ENCODE measurements at places on chromosomes 11 and 22.

DNA sequence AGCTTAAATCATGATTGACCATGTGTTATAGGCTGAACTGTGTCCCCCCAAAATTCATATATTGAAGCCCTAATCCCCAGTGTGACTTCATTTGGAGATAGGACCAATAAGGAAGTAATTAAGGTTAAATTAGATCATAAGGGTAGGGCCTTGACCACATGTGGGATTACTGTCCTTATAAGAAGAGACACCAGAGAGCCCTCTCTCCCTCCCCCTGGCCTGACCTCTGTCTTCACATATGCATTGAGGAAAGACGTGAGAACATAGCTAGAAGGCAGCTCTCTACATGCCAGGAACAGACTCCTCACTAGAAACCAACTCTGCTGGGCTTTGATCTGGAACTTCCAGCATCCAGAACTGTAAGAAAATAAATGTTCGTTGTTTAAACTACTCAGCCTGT lies 13.6 kb upstream of the NUP50 start:
- DNase-seq = no peak

DNA sequence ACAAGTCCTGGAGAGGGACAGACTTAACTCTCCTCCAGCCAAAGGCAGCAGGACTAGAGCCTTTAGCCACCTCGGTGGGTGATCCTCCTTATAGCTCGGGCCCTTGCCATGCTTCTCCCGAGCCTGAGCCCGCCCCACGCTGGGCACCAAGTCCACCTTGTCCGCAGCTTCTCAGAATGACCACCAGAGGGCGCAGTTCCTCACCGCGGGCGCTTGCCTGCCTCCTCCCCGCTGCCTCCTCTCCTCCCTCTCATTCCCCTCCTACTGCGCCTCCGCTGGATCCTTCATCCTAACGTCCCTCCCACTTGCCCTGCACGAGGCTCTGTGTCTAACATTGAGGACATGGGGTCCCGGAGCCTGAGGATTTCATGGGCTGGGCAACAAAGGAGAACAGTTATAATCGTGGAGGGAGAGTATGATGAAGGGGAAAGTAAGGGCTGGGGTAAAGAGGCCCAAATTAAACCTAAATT lies 11.3 kb upstream of the MOGAT2 start:
- DNase-seq = peak; percentile 62

- no peak for DNase-seq
Observed at GRCh38 chr11:80613655-80614054, 1172.8 kb upstream of the TENM4 start.

- DNase-seq = no peak
Observed at GRCh38 chr22:44597616-44598015, 99.6 kb upstream of the RTL6 start.

DNA sequence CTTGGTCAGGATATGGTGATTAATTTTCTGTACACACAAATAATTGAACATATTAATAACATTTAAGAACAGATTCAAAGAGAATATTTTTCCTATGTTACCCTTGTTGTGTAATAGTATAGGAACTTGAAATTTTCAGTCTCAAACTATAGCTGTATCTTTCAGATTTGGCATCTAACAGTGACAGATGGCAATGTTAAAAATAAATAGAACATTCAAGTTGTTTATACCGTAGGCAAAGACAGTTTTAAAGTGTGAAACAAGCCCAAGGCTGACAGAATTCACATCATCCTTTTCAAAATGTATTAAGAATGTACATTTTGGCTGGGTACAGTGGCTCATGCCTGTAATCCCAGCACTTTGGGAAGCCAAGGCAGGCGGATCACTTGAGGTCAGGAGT lies 92.6 kb upstream of the TP53AIP1 start:
- DNase-seq = no peak

- DNase-seq = no peak
Observed at GRCh38 chr11:121886005-121886734, 229.8 kb downstream of the BLID start.

- no peak for DNase-seq
Observed at GRCh38 chr11:40974186-40974795, 485.2 kb downstream of the LRRC4C start.

DNA sequence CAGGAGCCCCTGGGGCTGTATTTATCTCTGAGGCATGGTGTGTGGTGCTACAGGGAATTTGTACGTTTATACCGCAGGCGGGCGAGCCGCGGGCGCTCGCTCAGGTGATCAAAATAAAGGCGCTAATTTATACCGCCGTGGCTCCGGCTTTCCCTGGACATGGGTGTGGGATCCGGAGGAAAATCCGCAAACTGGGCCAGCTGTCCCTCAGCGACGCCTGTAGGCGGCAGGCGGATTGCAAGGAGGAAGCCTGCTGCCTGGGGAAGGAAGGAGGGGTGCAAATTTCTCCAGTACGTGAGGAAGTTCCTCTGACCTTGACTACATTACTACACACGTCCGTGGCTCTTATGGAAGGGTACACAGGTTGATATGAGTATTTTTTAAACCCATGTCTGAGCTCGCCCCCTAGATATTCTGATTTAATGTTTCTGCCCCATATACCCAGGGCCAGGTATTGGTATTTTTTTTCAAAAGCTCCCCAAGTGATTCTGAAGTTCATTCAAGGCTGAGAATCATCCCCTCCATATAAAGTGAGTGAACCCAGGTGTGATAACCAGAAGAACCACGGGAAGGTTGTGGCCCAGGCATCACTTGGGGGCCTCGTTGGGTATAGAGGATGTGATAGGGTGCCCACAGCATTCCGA lies 2.8 kb downstream of the MYOD1 start:
- DNase-seq = no peak

GRCh38 chr11:95680169-95680929 lies 109.2 kb downstream of the FAM76B start:
- no peak for DNase-seq

GRCh38 chr11:78295347-78295746 lies 106.6 kb downstream of the USP35 start:
- no peak for DNase-seq

GRCh38 chr22:41758231-41758630 lies 42.2 kb upstream of the CCDC134 start:
- no peak for DNase-seq

DNA sequence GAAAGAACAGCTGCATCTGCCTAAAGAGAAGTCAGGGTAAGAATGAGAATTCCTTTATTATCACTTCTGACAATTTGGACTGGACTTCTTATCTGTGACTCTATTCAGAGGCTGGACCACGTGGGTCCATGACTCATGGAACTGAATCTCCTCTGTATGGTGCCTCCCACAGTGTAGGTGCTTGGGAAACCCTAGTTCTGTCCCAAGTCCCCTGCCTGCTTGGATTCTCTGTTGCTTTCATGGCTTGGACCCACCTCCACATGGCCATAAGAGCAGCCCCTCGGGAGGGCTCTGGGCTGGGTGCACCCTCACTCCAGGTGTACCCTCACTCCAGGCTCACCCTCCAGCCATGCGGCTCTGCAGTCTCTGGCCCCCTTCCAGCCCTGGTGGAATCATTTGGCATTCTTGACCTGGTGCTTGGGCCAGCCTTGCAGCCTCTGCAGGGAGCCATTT lies 153.4 kb downstream of the CACNA1I start:
- no peak for DNase-seq

DNA sequence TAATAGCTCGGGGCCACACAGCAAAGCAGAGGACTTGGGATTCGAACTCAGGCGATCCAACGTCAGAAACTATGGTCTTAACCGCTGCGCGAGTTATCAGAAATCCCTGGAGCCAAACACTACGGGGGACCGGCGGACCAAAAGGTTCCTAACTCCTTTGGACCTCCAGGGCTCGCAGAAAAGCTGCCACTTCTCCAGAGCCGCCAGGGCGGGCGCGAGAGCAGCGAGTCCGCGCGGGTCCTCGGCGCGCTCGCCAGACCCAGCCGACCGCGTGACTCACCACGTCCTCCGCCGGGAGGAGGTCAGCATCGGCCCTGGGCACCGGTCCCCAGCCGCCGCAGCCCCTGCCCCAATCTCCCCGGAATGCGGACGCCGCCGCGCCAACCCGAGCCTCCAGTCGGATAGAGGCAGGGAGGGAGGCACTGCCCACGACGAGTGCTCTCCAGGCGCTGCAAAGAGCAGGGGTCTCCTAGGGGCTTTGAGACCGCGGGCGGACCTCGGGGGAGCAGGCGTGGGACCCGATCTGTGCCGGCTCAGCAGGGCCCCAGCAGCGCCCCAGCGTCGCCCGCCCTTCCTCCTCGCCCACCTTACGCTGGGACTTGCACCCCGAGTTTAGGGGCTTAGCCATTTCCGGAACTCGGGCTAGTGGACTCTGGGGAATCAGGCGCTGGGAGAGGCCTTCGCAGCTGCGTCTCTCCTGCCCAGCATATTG lies 6.2 kb upstream of the ALX4 start:
- DNase-seq = no peak

GRCh38 chr11:122796128-122796717 lies 42.1 kb upstream of the CRTAM start:
- peak; percentile 78 for DNase-seq

DNA sequence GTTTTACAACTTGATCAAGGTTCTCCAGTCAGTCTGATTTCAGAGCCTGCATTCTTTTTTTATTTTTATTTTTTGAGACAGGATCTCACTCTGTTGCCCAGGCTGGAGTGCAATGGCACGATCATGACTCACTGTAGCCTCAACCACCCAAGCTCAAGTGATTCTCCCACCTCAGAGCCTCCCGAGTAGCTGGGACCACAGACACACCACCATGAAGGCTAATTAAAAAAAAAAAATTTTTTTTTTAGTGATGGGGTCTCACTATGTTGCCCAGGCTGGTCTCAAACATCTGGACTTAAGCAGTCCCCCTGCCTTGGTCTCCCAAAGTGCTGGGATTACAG lies 117.2 kb upstream of the NAV2 start:
- DNase-seq = no peak

DNA sequence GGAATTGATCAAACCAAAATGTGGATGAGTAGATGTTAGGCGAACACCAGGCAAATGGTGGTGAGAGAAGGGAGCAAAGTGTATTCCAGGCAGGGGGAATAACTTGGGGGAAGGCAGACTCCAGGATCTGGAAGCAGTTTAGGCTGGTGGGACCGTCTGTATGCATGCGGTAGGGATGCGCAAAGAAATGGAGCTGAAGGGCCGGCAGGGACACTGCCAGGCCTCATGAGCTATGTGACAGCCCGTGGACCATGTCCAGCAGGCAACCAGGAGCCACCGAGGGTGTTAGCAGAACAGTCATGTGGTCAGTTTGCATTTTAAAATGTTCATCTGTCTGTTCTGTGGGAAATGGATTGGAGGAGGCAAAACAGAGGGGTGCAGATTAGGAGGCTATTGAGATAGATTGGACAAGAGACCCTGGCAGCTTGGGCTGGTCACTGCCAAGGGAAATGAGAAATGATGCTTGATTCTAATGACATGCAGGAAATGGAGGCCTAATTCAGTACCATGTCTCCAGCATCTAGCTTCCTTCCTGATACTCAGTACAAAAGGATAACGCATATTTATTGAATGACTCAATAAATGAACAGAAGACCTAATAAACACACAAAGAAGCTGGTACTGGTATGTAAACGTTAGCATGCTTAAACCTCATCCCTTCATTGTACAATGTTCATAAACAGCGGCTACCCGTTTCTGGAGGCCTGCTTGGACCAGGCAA lies 412.4 kb downstream of the BUD13 start:
- no peak for DNase-seq

- DNase-seq = no peak
Observed at GRCh38 chr11:78359921-78360320, 57.7 kb downstream of the GAB2 start.

GRCh38 chr22:46065691-46066454 lies 84.5 kb upstream of the PPARA start:
- no peak for DNase-seq

- DNase-seq = no peak
Observed at GRCh38 chr11:108524422-108524821, 26.2 kb upstream of the POGLUT3 start.

DNA sequence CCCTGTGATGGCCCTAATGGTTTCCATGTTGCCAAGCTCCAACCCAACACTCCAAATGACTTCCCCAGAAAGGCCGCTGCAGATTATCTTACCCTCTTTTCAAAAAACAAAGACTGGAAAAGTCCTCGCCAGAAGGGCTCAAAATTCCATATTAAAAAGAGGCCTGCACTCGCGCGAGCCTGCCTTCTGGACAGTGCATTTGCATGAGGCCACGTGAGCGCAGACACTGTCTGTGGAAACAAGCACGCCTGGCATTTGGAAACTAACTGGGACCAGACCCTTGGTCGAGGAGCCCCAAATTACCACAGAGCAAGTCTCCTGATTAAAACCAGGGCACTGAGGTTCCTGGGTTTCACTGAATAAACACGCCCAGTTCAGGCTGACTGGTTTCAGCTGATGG lies 42.9 kb downstream of the ABTB2 start:
- no peak for DNase-seq

- no peak for DNase-seq
Observed at GRCh38 chr11:32154275-32154674, 63.4 kb downstream of the RCN1 start.

- DNase-seq = no peak
Observed at GRCh38 chr11:109362059-109362458, 59.9 kb upstream of the C11orf87 start.

GRCh38 chr11:118662401-118663271 lies 16.8 kb downstream of the TREH start:
- no peak for DNase-seq
